CD4-positive, alpha-beta T cell treated with Interleukin-17A for 4 hours (primary cell): ENCODE measurements at places on chromosomes 13 and 19.

DNA sequence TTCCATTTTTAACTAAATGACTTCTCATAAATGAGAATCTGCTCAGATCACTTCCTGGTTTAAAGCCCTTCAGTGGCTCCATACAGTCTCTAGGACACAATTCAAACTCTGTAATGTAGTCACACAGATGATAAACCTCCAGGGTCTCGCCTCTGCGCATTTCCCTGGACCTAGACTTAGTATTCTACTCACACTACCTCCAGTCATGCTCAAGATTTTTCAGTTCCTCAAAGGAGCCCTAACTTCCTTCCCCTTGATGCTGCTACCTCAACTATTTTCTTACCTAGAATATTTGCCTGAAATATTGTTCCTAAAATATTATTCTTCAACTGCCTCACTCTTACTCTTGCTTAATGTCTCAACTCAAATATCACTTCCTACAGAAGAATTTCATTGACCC is 86.7 kb upstream of the TPP2 start:
- DNase-seq = no peak

DNA sequence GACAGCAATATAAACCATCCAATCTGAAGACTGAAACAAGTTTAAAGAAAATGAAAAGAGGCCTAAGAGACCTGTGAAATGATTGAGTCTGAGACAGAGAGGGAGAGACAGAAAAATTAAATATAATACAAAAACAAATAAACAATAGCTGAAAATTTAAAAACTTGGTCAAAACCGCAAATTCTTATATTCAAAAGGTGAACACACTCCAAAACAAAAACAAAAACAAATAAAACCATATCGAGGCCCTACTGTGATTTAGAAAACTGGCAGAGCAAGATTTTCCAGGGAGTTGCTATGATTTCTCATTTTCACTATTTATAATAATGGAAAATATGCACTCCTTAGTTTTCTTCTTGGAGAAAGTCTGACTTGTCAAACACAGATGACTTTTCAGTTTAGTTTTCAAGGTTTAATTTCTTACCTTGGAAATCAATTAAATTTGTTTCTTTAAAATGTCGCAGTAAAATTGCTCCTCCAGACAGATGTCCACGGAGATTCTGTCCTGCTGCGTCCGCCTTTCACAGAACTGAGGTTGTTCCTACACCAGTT is 1420.3 kb downstream of the UQCRFS1 start:
- no peak for DNase-seq

DNA sequence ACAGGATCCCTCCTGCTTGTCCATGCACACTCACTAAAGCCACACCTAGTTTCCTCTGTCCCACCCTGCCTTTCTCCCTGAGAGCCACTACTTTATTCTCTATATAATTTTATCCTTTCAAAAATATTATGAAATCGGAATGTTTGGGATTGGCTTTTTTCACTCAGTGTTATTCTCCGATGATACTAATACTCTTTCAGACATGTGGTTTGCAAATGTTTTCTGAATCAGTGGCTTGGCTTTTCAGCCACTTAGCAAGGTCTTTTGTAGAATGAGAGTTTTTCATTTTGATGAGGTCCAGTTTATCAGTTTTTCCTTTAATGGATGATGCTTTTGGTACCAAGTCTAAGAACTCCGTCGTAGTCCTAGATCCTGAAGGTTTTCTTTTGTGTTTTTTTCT is 11.6 kb downstream of the SPATA13 start:
- DNase-seq = no peak

GRCh38 chr13:45731455-45731854 is 29.3 kb downstream of the CBY2 start:
- no peak for DNase-seq

- DNase-seq = no peak
These were observed 9.4 kb downstream of the NAPA start for GRCh38 chr19:47505506-47505905.

- peak; percentile 46 for DNase-seq
These were observed 2.0 kb upstream of the TMEM221 start for GRCh38 chr19:17450264-17451075.
